NCI-H524 (cell line): ENCODE measurements at places on chromosomes 16 and 17.

DNA sequence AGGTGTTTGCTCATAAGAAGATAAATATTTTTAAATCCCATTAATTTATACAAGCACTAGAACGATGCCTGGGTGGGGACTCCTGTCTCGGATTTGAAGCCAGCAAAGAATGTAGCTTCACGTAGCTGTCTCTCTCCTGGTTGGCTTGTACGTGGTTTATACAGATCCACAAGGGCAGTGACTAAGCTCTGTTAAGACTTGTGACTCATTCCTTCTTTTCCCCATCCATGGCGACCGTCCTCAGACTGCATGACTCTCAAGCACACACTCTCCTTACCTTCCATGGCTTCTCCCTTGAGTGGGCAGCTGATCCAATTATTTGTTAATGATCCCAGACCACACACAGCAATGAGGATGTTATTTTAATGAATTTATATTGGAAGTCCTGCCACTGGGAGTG is 679.7 kb upstream of the SOX9 start:
- peak; percentile 68 for DNase-seq

DNA sequence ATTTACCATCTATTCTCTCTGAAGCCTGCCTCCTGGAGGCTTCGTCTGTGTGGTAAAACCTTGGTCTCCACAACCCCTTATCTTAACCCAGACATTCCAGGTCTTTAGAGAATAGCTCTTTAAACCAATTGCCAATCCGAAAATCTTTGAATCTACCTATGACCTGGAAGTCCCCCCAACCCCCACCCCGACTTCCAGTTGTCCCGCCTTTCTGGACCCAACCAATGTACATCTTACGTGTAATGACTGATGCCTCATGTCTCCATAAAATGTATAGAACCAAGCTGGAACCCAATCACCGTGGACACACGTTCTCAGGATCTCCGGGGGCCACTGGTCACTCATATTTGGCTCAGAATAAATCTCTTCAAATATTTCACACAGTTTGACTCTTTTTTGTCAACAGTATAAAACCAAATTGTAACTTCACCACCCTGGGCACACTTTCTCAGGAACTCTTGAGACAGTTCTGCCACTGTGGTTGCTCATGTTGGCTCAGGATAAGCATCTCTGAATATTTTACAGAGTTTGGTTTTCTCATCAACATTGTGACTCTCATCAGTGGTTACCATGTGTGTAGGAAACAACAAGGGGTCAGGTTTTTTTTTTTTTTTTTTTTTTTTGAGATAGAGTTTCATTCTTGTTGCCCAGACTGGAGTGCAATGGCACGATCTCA is 18.1 kb upstream of the DNAH17 start:
- DNase-seq: no peak

DNA sequence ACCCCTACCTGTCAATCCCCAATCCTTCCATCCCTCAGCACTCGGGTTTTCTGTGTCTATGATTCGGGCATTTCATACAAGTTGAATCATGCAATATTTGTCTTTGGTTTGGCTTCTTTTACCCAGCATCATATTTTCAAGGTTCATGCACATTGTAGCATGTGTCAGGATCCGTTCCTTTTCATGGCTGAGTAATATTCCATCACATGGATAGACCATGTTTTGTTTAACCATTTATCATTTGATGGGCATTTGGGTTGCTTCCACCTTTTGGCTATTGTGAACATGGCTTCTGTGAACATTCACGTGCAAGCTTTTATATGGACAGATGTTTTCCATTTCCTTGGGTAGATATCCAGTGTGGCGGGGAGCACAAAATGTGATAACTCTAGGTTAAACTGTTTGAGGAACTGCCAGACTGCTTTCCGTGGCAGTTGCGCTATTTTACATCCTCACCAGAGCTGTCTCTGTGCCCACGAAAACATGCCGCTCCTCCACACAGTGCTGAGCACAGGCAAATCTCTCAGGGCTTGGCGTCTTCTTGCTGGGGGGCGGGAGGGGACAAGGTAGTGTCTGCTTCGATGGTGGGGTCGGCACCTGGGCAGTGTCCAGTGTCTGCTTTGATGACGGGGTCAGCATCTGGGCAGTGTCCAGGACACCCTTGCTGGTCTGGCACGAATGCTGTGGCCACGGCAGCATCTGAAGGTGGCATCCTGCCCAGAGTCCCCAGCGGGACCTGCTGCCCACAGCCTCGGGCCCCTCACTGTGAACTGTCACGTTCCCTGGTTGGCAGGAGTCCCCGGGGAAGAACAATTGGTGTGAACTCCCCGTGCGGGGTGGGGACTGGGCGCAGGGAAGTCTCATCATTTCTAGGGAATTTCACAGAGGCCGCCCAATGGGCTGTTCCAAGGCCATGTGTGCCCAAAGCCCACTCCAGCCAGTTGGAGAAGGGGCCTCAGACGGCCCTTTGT is 32.4 kb upstream of the JPH3 start:
- DNase-seq: no peak

DNA sequence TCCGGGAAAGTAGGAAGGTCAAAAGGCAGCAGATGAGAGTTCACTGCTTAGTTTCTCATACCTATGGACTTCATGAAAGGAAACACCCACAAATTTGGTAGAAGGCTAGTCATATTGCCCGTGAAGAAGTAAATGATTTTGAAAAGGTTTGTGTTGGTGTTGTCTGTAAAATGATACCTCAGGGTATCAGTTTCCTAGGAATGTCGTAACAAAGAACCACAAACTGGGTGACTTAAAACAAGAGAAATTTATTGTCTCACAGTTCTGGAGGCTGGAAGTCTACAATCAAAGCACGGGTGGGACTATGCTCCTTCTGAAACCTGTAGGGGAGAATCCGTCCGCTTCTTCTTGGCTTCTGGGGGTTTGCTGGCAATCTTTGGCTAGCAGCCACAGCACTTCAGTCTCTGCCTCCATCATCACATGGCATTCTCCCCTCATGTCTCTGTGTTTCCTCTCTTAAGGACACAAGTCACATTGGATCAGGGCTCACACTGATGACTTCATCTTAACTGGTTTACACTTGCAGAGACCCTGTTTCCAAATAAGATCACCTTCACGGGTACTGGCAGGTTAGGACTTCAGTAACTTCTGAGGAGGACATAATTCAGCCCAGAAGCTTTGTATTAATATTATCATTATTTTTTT is 2.0 kb upstream of the NAE1 start:
- DNase-seq: no peak

- DNase-seq: no peak
These were observed 8.0 kb upstream of the GNA13 start for GRCh38 chr17:65064452-65065019.

GRCh38 chr16:11157143-11157542 is 98.9 kb downstream of the SOCS1 start:
- no peak for DNase-seq

DNA sequence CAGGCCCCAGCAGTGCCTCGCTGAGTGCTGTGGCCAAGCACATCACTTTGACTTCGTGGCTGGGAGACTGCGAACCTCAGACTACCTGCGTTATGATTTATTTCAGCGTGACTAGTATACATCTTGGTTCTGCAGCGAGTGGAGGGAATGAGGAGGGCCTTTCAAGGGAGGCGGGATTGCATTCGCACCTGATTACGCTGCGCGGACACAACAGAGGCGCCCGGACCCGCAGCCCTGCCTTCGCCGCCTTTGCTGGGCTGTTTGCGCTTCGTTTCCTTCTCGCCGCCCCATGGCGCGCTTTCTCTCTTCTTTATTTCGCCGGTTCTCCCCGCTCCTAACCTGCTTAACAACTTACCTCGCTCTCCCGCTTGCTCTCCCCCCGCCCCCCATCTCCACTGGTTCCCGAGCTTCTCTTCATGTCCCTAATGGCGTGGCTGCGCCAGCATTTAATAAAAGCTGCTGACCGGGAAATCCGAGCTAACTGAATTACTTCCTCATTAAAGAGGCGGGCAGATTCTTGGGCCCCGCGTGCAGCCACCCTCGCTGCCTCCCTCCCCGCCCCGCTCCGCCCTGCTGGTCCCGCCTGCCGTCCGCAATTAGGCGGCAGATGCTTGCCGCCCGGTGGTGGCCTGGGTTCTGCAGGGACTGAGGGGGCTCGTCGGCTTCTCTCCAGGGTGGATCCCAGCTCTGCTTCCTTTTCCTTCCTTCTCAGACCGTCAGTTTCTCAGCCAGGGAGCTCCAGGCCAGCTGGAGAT is 257.6 kb upstream of the SDK2 start:
- DNase-seq: peak; percentile 88

GRCh38 chr17:49021095-49021767 is 24.0 kb downstream of the IGF2BP1 start:
- DNase-seq: no peak

- no peak for DNase-seq
These were observed 39.6 kb upstream of the MEOX1 start for GRCh38 chr17:43701318-43701743.

DNA sequence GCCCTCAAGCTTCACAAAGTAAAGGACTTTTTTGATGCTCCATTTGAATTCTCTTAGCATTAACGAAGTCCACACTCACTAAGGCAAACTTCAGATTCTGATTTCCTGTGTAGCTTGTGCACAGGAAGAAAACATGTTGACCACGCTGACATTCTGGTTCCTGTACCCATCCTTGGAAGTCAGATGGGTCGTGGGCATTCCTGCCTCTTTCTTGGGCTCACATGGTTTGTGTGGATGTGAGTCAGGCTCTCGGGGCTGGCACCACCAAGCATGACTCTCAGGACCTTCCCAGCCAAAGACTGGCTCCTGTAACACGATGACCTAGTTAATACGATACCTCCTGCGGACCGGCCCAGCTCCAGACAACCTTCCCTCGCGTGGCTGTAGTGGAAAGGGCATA is 32.8 kb downstream of the ARSG start:
- no peak for DNase-seq

DNA sequence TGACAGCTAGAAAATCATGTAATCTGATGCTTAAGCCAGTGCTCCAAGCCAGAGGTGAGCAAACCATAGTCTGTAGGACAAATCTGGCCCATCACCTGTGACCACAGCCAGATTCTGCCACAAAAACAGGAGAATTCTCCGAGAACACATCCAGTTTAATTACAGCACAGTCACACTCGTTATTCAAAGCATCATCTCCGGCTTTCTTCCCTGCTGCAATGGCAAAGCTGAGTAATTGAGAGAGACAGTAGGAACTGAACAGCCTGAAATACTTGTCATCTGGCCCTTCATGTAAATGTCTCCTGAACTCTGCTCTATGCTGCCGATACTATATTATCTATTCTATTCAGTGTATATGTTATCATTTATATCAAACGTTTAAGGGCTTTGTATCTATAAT is 121.4 kb upstream of the FOXF1 start:
- DNase-seq: no peak
